ENCODE measurements at places on chromosomes 3 and 15.

DNA sequence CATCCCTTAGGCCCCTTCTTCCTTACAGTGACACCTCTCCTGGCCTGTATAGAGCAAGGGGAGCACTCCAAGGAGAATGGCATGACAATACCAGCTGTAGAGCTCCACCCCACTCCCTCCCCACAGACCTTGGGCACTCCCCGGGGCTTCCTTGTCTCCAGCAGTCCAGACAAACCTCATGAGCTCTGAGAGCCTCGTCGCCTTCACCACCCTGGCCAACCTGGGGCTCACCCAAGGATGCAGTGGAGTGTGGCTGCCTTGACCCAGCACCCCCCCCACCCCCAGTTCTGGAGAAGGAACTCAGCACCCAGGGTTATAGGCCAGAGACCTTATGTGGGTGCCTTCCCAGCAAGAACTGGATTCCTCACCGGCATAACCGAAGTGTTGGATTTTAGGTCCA lies 7.4 kb upstream of the SLCO2A1 start:
- DNase-seq, result no peak

DNA sequence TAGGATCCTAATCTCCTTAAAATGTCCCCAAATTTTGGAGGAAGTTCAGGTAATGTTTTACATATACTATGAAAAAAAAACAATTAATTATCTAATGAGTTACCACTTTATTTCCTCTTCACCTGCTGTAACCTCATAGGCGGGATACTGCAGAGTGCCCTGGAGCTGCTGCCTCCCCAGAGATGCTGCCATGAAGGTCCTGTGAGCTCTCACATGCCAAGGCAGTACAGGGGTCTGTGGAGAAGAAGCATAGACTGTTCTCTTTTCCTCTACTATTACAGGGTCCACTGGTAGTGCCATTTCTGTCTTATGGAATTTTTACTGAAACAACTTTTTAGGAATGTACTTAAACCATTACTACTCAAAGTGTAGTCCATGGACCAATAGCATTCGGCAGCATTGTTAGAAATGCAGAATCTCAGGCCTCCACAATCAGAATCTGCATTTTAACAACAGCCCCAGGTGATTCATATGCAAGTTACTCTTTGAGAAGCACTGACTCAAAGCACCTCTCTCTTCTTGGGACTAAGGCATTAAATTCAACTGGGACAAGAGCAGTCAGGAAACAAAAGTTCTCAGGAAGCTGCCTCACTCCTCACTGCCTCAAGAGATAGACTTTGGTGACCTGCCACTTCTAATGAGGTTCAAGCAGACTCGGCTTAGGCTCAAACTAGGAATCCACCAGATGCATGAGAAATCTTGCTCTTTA lies 30.3 kb upstream of the CPOX start:
- DNase-seq, result no peak

DNA sequence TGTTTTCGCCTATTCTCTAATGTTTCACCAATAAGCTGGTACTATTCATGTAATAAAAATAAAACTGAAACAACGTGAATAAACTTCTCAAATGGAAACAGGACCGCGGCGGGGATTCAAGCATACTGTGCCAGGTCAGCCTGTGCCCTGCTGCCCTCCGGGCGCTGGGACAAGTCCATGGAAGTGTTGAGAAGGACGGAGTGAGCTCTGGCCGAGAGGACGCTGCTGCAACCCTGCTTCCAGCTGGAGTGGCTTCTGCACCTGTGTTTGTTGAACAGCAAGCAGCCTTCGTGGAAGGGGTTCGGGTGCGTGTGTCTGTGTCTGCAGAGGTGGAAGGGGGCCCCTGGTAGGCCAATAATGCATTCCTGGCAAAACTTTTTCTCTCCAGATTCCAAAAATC lies 50.0 kb upstream of the PCSK6 start:
- no peak for DNase-seq

DNA sequence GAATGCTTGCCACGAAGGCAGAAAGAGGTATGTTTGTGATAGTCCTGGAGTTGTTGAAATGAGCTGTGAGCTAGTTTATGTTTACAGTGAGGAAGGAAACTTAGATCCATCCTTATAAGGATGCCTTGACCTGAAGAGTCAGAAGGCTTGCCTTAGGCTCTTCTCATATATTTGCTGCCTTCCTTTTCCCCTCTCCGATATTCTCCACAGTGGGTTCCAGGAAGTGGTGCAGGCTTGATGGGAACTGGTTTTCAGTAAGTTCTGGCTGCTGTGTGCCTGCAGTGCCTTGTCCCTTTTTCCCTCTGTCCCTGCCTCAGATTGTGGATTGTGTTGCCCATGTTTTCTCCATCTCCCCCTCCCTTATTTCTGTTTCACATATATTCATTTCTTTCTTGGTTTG lies 287.3 kb upstream of the UBE2E1 start:
- no peak for DNase-seq

All from fibroblast of skin of left quadriceps (primary cell).